Fibroblast of the aortic adventitia (primary cell): ENCODE measurements at places on chromosomes 7 and 10.

DNA sequence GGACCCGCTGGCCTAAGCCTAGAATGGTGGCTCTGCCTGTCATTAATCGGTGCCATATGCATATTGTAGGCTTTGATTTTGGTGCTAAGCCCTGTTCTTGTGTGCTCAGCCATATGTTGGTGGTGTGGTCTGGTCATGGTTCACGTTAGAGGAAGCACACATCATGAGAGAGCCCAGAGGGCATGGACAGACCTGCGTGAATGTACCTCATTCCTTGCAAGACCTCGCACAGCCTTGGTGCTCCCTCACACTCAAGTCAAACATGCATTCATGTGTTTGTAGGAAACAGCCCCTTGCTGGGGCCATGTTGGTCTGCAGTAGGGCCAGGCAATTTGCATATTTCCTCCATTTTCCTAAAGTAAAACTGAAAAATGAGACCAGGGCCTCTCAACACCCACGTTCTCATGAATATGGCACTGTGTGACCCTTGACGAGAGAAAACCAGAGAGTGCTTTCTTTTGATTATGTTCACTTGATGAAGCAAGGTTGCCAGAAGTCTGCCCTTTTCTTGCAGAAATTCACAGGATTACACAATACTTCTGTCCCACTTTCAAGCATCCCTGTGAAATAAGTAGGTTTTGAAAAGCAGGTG, 268.7 kb downstream of the CELF2 start:
- DNase-seq, result no peak

- peak; percentile 92 for DNase-seq
These were observed 29.2 kb downstream of the TFAM start for GRCh38 chr10:58414270-58415041.

GRCh38 chr7:92633211-92633906, 43.2 kb upstream of the FAM133B start:
- peak; percentile 94 for DNase-seq

DNA sequence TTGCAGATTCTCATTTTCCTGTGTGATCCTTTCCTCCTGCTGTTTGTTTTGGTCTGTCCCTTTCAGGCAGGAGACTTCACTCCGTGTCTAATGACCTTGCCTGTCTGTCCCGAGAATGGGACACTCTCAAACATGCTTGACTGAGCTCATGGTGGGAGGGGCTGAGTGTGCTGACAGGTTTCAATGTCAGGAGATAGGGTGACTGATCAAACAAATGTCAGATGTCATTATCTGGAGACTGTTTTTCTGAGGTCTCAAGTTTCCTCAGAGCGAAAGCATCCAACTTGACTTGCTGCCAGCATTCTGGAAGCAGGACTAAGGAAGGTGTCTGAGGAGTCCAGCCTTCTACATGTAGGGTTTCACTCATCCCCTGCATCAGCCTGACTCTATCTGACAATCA, 228.8 kb upstream of the KIAA1217 start:
- DNase-seq, result no peak

DNA sequence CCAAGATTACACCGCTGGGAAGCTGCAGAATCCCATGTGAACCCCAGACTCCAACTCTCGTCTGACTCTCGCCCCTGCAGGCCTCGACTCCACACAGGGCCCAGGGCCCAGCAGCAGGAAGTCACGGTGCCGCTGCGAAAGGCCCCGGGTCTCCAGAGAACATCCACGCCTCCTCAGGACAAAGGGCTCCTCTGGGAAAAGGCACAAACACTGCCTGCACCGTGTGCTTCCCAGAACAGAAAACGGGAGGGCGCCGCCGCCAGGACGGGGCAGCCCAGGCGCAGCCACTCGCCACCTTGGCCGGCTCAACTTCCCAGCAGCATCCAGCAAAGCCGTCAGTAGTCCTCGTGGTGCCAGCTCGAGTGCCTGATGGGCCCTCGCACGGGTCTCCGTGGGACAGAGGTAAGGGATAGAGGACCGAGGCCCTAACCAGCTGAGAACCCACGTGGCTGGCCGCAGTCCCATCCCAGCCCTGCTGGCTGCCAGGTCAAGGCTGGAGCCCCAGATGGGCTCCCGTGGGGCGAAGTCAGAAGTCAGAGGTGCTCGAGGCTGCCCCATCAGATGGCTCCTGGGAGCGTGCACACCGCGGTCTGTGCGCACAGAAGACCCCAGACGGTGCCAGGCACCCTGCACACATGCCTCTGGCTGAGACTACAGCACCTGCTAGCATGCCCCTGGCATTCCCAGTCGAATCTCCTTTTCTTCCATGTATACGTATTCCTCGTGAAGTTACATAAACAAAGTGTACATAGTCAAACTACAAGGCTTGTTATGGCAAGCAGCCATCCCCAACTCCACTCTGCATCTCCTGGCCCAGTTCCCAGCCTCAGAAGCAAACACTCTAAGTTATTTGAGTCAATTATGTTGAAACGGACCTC, 60.2 kb downstream of the MAD1L1 start:
- DNase-seq, result peak; percentile 87

GRCh38 chr7:131483586-131483985, 72.8 kb downstream of the PODXL start:
- no peak for DNase-seq

DNA sequence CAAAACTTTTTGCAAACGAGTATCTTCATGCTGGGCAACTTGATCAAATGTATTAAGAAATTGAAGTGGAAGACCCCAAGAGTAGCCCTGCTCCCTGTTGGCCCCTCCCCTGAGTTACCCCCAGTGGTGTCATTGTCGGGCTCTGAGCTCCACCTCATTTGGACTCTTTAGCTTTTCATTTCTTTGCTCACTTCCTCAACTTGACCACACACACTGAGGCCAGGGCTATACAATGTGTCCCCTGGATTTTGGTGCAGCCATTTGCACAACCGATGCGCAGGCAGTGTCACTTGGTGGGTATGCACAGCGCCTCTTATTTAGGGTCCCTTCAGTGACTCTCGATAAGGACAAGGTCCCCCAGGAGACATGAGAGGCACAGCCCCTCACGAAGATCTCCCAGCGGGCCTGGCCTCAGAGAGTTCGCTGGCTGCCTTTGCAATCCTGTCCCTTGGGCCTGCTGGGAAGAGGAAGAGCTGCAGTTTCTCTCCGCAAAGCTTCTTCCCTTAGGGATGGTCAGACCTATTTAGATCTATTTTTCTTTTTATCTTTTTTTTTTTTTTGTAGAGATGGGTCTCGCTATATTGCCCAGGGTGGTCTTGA, 2.5 kb upstream of the MUC3A start:
- DNase-seq, result no peak

- no peak for DNase-seq
These were observed 21.1 kb upstream of the VDAC2 start for GRCh38 chr10:75189266-75190096.

- DNase-seq, result peak; percentile 88
These were observed at the start of gene TRIM56 for GRCh38 chr7:101085162-101085964. Gene TRIM56, plus strand, starts transcription at chr7:101085481. Its CDS starts 1,832 bp downstream, at chr7:101087313.

DNA sequence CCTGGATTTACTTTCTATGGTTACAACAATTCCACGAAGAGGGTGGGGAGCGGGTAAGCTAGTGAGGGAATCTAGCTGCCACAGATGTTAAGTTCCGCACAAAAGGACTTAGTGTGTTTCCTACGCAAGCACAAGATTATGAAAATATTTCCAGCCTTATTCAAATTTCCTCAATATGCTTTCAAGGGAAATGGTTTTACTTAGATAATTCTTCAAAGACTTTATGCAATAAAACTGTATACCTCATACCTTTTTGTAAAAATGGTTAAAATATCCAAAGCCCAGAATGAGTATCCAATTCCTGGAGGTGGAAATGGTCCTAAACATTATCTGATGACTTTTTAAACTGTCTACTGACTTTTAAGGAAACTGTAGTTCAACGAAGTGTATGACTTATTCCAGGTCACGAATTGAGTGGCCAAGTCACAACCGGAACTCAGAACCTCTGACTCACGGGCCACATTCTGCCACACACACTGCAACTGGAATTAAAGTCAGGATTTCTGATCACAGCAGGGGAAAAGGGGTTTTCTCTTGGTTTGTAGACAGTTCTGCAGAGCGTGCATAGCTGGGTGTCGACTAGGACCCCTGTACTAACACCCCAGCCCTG, 20.2 kb upstream of the INSIG1 start:
- no peak for DNase-seq

- DNase-seq, result peak; percentile 15
These were observed 1.3 kb downstream of the PTPRZ1 start for GRCh38 chr7:121874298-121874697.

DNA sequence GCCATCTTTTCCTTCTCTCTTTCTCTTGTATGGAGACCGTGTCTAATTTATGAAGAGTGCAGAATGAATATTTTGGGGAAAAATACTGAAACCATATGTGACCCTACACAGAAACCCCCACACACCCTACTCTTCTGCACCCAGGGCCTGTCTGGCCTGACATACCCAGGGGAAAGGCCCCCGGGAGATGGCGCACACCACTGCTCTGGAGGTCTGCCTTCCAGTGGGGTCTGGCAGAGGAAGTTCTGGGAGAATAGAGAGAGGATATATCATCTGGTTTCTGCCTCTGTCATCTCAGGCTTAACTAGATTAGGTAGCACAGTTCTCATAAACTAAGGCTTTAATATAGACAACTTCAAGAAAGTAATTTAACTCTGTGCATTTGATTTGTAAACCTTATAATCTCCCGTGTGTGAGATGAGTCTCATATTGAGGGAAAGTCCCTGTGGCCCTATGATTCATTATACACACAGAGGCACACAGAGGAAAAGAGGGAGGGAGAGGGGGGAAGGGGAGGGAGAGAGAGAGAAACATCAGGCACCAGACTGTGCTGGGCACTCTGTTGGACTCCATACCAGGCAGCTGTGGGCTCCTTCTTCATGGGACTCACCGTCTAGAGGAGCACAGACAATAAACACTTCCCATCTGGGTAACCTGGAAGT, 123.3 kb downstream of the AOAH start:
- peak; percentile 35 for DNase-seq

DNA sequence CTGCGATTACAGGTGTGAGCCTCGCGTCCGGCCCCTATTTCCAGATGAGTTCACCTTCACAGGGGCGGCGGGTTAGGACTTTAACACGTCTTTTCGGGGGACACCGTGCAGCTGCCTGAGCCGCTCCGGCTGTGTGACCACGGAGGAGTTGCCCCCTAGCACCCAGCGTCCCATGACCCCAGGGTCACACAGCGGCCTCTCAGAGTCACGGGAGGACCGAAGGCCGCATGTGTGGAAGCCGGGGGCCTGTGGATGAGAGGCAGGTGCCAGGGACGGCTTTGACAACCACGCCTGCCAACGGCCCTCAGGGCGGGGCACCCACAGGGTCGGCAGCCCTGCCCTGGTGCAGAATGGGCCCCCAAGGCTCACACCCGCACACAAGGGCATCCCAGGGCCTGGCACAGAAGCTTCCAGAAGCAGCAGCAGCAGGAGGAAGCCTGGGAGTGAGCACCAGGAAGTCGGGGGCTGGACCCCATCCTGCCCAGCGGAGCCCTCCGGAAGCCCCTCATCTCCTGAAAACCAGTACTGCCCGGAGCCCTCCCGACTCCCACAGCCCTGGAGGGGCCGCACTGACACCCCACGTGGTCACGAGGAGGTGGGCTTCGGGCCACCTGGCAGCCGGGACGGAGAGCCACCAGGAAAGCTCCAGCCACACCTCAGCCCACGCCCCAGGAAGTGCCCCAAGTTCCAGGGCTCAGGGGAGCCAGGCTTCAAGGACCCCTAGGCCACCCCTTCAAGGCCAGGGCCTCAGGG, 32.7 kb downstream of the ADAP1 start:
- no peak for DNase-seq

DNA sequence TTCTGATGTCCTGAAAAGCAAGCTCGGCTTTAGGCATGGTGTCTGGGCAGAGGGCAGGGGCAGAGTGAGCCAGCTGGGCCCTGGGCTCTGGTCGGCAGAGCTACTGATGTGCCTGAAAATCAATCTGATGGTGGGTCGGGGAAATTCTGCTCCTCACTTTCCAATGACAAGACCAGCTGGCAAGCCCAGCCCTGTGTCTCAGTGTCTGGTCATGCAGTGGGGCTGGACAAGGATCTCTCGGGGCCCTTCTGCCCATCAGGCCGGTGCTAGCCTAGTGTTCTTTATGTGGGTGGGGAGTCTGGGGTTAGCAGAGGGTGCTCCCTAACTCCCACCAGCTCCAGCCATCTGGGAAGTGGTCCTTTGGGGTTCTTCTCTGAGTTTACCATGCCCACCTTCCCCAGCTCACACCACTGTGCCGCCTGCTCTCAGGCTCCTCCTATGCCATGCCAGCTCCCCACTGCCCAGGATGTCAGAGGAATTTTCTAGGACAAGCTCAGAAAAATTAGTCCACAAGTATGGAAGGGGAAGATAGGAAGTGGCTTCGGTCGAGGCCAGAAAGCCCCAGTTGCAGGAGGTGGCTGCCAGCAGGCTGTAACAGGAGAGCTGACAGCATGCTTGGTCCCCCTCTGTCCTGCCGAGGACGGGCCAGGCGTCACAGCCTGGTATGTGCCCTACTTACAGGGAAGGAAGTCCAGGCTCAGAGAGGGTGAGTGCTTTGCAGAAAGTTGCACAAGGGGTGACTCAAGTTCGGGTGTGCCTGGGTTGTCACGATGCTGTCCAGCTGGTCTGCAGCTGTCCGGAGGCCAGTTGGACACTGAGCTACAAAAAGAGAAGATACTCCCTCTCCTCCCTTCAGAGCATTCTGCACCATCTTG, 135.2 kb downstream of the ADCY1 start:
- DNase-seq, result peak; percentile 42

DNA sequence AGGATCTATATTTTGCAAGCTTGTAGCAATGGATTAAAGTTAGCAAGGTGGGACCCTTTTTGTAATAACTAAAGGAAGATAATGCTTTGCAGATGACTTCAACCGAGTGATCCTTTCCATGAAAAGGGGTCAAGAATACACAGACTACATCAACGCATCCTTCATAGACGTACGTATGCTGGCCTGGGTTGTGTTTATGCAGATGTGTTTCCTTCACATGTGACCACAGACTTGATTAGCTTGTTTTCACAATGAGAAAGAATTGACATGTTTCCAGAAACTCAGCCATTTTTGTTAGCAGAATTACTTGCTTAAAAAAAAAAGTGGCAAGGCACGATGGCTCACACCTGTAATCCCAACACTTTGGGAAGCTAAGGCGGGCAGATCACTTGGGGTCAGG, 54.2 kb downstream of the MKI67 start:
- no peak for DNase-seq

DNA sequence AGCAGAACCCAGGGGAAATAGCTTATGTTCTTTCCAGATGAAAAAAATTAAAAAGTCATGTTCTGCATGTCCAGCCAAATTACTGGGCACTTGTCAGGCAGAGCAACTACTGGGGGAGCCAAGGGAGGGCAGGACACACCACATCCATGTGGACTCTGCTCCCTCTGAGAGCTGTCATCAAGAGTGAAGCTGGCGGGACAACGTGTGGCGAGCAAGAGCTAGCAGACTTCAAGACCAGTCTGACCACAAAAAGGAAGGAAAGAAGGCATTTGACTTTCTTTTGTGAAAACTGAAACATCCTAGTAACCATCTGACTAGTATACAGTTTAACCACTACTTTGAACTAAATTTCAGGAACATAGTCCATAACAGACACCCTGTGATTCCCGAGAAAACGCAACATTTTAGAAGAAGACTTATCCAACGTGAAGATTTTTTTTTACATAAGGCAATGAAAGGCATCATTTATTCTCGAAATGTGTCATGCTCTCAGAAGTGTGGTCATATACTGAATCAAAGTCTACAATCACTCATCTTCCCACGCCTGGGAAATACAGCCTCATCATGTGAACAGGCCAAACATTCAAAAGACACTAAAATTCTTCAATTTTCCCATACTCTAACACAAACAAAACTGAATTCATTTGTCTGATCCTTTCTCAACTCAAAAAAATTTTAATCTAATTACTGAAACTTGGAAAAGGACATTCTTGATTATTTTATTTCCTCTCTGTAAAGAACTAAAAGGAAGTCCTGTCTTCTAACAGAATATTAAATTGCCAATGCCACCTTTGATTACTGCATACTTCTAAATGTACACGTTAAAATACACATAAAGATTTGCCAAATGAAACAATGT, 15.5 kb downstream of the CYTH3 start:
- peak; percentile 52 for DNase-seq
